Suppressor macrophage (primary cell): ENCODE measurements at places on chromosomes 12 and 14.

GRCh38 chr14:83289390-83289789 is 1755.7 kb upstream of the SEL1L start:
- peak; percentile 24 for DNase-seq

DNA sequence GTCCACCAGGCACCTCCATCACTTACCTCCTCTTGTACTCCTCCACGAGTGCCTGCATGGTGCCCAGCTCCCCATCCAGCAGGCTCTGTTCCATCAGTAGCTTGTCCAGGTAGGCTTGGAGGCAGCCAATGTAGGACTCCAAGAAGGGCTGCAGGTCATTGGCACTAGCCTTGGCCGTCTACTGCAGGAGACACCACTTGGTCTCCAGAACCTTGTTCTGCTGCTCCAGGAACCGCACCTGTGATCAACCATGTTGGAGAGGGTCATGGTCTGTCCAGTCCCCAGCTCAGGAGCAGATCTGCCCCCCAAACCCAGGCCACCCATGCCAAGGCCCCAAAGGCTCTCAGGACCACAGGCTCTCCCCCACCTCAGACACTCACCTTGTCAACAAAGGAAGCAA is 23.9 kb downstream of the KRT76 start:
- no peak for DNase-seq

- no peak for DNase-seq
Observed at GRCh38 chr12:28192125-28192524, 1.9 kb downstream of the CCDC91 start.

DNA sequence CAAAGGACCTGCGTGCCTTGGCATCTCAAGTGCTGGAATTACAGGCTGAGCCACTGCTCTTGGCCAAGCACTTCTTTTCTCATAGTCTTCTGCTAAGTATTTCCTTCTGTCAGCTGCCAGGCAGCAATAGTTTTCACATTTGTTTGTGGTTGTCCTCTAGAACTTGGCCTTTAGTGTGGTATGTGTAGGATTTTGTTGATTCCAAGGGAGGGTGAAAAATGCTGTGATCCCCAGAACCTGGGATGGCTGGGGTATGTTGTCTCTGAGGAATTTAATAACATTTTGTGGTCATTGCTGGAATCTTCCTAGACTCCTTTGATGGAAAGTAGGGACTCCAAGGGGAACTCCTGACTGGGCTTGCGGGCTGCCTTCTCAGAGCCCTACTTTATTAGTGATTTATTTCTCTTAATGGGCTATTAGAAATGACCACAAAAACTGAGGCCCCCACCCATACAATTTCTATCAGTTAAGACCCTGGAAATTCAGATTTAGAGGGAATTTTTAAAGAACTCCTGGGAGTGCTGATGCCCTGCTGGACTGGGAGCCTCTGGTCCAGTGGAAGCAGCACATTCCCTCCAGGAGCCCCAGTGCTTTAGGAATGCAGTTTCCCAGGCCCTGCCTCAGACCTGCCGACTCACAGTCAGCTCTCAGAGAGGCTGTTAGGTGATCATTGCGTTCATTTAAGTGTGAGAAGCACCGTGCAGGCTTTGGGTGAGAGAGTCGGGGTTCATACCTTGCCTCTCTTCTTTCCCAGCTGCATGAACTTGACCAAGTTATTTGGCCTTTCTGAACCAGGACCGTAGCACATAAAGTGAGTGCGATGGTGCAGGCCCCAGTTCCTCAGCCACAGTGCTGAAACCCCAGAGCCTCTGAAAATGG is 22.7 kb downstream of the TRAF3 start:
- DNase-seq, result no peak

GRCh38 chr12:111368291-111368787 is 556 bp downstream of the PHETA1 start:
- peak; percentile 35 for DNase-seq

DNA sequence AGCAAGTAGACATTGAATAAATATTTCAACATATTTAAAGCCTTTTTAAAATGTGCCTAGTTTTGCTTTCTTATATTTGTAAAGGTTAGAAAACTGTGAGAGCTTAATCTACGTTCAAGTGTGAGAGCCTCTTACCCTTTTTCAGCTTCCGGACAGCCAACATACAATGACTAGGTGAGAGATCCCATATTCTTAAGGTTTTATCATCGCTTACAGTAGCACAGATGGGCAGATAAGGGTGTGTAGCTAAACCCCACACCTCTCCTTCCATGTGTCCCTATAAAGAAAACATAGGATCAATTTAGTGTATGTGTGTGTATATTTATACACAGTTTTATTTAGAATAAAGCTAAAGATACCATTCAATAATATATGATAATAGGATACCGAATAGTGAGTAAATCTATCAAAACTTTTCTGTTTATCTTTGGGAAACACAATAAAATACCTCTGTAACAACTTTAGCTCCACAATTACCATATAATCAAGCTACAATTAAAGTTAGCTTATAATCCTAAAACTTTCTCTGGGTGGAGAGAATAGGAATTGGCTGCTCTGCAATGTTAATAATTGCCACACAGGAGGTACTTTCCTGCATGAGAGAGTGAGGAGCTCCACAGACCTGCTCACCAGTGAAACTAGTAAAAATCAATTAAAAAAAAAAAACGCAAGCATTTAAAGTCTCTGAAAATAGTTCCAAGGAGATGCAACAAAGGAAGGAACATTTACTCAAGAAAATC is 110.8 kb downstream of the EML5 start:
- no peak for DNase-seq

DNA sequence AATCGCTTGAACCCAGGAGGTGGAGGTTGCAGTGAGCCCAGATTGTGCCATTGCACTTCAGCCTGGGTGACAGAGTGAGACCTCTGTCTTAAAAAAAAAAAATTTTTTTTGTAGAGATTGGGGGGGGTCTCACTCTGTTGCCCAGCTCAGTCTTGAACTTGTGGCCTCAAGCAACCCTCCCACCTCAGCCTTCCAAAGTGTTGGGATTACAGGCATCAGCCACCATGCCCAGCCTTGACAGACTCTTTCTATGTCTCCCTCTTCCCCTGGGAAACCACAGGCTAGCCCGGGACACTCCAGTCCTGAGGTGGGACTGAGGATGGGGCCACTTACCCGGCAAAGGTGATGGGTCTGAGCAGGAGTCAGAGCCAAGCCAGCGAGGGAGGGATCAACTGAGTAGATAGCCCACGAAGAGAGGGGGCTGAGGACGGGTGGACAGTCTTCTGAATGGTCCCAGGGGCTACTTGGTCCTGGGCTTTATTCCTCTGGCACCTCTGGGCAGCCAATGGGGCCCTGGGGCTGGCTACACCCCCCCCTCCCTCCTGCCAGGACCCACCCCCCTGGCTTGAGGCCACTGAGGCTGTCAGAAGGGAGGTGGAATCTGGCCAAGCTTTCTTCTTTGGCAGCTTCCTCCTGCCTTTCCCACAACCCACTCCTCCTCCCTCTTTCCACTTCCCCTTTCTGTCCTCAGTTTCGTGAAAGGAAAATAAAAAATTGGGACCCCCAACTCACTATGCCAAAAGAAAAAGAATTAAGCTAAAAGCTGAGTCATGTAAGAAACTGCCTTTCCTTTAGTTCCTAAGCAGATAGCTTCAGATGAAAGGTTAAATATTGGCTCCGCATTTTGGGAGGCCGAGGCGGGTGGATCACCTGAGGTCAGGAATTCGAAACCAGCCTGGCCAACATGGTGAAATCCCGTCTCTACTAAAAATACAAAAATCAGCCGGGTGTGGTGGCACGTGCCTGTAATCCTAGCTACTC is at the start of gene SDS:
TSS of gene SDS (minus strand) at position 453 of the 981 bp plus-strand sequence. CDS start 4,179 bp downstream, outside the sequence.
- DNase-seq, result peak; percentile 97

- no peak for DNase-seq
Observed at GRCh38 chr12:40473962-40474361, 218.3 kb upstream of the CNTN1 start.

DNA sequence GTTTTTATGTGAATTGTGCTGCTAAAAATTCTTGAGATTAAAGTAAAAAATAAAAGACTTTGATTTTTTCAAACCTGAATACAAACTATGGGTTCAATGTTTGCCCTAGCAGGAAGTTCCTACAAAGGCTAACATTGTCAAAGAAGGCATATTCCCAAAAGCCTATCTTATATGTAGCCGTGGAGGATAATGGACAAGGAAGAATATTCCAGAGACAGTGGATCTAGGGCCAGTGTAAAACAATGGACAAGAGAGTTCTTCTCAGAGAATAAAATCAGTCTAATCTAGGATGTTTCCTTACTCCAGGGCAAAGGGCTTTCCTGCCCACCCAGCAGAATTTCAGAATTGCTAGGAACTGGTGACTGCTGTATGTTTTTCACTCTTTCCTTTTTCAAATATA is 359.2 kb upstream of the ATP2B1 start:
- no peak for DNase-seq

DNA sequence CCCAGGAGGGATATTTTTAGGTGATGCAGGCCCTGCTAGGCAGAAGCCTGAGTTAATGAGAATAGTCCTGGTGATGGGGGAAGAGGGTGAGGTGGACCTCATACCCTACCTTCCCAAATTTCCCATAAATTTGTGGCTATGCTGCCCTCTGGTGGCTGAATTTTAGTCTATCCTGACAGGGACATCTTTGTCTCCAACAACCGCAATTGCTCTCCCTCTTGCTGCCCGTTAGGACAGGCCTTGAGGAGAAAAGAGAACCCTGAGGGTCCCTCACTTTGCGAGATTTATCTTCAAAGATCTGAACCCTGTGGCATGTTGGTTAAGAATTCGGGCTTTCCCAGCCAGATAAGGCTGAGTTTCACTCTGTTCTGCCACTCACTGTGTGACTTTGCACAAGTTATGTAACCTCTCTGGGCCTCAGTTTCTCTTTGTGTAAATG is 9.8 kb upstream of the ZNF385A start:
- peak; percentile 88 for DNase-seq

DNA sequence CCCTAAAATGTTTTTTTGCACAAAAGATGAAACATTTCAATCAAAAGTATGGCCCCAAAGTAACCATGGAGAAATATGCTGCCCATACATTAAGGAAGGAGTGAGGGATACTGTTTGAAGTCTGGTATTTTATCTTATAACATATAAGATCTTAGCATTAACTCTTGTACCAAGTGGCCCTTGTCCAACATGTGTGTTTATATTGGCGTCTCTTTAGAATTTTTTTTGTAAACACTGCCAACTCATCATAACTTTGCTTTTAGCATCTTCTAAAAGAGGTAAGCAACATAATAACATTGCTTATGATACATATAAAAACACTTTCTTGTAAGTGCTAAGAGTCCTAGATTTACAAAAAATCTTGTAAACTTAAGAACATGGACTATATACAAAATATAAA is 419.7 kb downstream of the ADAMTS20 start:
- no peak for DNase-seq

DNA sequence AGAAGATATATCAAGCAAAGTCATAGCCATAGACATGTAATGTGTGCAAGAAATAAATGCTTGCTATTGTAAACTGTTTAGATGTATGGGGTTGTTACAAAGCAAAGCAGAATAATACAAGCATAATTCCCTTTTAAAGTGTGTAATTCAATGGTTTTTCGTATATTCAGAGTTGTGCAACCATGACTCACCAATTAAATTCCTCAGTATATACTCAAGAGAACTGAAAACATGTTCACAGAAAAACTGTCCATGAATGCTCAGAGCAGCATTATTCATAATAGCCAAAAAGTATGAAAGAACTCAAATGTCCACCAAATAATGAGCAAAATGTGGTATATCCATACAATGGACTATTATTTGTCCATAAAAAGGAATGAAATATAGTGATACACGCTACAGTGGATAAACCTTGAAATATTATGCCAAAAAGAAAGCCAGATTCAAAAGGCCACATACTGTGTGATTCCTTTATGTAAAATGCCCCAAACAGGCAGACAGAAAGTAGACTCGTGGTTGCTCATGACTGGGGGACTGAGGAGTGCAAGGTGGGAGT is 9.3 kb downstream of the GXYLT1 start:
- DNase-seq, result peak; percentile 2

DNA sequence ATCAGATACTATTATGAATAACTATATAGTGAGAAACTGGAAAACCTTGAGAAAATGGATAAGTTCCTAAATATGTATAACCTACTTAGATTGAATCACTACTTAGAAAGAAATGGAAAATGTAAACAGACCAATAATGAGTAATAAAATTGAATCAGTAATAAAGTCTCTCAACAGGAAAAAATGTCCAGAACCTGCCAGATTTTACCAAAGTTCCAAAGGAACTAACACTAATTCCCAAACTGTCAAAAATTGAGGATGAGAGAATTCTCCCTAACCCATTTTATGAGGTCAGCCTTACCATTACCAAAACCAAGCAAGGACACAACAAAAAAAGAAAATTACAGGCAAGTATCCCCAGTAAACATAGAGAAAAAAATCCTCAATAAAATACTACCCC is 272.0 kb downstream of the RPAP3 start:
- no peak for DNase-seq

GRCh38 chr14:32637582-32637981 is 301.1 kb upstream of the NPAS3 start:
- no peak for DNase-seq

DNA sequence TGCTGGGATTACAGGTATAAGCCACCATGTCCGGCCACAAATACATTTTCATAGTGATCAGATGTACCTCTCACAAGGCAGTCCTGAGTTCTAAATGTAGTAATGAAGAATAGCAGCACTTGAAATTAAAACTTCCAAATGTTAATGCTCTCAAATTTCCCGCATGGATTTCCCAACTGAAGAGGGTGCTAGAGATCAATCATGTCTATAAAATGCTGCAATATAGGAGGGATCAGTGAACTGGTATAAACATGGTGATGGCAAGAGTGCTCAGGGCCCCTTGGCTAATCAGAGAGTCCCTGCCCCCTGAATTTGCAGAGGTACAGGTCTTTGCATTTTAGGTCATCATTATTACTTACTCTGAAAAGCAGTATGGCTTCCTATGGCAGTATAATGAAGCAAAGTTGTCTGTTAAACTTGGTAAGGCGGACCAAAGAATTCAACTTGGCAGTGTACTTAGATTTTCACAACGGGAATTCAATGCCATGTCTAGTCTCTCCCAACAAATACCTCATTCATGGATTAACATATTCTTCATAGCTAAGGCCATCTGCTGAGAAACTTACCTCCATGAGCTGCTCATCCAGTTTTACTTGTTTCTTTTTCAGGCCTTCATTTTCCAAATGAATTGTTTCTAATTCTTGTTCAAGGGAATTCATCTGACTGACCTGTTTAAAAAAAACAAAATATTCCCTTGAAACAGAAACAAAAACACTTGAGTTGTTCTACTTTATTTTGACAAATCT is 67.0 kb upstream of the SAV1 start:
- DNase-seq, result no peak

DNA sequence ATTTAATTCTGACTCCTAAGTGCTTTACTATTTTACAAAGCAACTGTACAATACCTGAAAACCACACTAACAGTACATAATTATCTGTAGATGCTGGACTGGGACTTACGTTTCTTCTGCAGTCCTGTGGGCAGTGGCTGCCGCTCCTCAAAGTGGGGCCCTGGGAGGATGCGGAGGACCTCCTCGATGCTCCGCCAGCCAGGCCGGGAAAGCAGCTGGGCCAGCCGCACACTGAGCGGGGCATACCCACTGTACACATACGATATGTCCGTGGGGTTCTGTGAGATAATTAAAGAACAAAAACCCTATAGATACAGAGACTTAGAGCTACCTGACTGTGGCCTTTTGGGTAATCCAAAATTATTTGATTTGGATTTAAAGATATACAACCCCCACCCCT is 6.8 kb upstream of the DIABLO start:
- no peak for DNase-seq

- no peak for DNase-seq
Observed at GRCh38 chr12:49979791-49980190, 7.0 kb downstream of the AQP6 start.

GRCh38 chr12:67833602-67834001 is 155.6 kb upstream of the IFNG-AS1 start:
- DNase-seq, result no peak
